ENCODE measurements at places on chromosomes 3 and 15. TPM values are rescaled to one million over a fixed set of nuclear protein-coding genes. Genes with fewer than 3 reads are reported as not detected.
A peak's percentile ranks its signal among the peaks of the same experiment; 100 is the strongest.

DNA sequence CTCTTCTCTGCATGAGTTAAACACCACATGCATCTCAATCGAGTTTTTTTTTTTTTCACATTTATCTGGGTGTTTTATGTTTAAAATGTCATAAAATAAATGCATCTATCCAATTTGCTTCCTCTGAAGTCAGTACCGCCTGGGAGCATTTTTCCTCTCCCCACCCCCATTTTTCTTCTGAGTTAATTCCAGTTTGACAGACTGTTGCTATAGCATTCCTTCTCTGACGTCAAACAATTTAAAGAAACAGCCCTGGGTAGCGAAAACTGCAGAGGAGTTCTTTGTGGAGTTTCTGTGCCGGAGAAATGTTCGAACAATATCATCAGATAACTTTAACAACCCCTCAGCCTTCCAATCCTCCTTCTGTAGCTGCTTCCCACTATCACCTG, 900 bp upstream of the GNB4 start:
- peak overlapping the region; percentile 84 for H3K4me3 ChIP-seq
- peak; percentile 38 for DNase-seq
- H3K36me3 ChIP-seq, result no peaks in the 10 kb centered on the region
- peaks cover 34% of the 10 kb centered on the region for H3K4me1 ChIP-seq
- no peak overlapping the region for H3K27ac ChIP-seq
- H3K27me3 ChIP-seq, result peaks cover 28% of the 10 kb centered on the region

DNA sequence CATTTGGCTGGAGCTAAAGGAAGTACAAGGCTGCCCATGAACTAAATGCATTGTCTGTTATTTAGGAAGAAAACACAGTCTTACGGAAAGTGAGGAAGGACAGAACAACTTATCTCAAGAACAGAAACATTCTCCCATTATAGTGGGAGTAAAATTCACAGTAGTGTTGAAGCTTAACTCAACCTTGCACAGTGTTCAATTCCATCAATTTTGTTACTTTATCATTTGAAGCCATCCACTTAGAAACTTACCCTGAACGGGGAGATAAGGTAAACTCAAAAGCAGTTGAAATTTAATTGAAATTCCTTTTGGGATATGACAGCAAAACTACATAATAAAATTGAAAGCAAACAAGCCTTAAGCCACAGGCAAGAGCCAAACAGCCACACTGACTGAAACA, 186.9 kb downstream of the PCCB start:
- no peaks in the 10 kb centered on the region for H3K36me3 ChIP-seq
- no peak overlapping the region for H3K27ac ChIP-seq
- no peak for DNase-seq
- H3K27me3 ChIP-seq, result no peaks in the 10 kb centered on the region
- H3K4me3 ChIP-seq, result no peak overlapping the region

DNA sequence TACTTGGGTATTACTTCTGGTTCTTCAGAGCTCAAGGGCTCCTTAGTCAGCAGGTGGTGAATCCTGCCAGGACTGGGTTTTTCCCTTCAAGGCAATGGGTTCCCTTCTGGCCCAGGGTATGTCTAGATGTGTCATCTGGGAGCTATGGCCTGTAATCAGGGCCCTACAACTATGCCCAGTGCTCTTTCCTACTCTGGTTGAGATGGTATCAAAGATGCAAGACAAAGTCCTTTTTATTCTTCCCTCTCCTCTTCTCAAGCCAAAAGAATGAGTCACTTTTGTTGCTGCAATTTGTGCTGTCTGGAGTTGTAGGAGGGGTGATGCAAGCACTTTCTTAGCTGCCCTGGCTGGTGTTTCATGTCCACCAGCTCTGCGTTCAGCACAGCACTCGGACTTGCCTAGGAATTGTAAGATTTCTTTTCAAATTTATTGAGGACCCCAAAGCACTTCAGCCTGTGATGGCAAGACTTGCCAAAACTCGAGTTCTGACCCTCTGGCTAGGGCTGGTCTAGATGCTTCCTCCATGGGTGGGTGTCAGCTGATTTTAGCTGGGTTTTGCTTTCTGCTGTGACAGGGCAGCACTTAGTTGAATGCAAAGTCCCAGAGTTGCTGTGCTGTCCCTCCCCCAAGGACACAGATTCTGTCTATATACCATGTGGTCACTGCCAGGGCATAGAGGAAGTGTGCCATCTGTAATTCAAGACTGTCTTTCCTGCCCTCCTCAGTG, 129.2 kb upstream of the CBLB start:
- no peaks in the 10 kb centered on the region for H3K4me1 ChIP-seq
- no peaks in the 10 kb centered on the region for H3K36me3 ChIP-seq
- no peak overlapping the region for H3K4me3 ChIP-seq
- H3K27ac ChIP-seq, result no peak overlapping the region
- H3K27me3 ChIP-seq, result no peaks in the 10 kb centered on the region
- DNase-seq, result no peak

The TM4SF1 gene
- not detected for total RNA-seq

The LRRC34 gene
- 15.7 TPM for total RNA-seq

GRCh38 chr15:39456582-39457330, 124.1 kb upstream of the THBS1 start:
- H3K27me3 ChIP-seq, result no peaks in the 10 kb centered on the region
- no peak overlapping the region for H3K4me3 ChIP-seq
- H3K36me3 ChIP-seq, result no peaks in the 10 kb centered on the region
- no peak overlapping the region for H3K27ac ChIP-seq
- H3K4me1 ChIP-seq, result no peaks in the 10 kb centered on the region

The NME9 gene
- 0.14 TPM for total RNA-seq

GRCh38 chr3:16828815-16829214, 55.9 kb upstream of the PLCL2 start:
- no peaks in the 10 kb centered on the region for H3K27me3 ChIP-seq
- no peak overlapping the region for H3K4me3 ChIP-seq
- H3K4me1 ChIP-seq, result peaks cover 5% of the 10 kb centered on the region
- H3K27ac ChIP-seq, result no peak overlapping the region
- H3K36me3 ChIP-seq, result no peaks in the 10 kb centered on the region

The INAFM2 gene
- 32.7 TPM for total RNA-seq

DNA sequence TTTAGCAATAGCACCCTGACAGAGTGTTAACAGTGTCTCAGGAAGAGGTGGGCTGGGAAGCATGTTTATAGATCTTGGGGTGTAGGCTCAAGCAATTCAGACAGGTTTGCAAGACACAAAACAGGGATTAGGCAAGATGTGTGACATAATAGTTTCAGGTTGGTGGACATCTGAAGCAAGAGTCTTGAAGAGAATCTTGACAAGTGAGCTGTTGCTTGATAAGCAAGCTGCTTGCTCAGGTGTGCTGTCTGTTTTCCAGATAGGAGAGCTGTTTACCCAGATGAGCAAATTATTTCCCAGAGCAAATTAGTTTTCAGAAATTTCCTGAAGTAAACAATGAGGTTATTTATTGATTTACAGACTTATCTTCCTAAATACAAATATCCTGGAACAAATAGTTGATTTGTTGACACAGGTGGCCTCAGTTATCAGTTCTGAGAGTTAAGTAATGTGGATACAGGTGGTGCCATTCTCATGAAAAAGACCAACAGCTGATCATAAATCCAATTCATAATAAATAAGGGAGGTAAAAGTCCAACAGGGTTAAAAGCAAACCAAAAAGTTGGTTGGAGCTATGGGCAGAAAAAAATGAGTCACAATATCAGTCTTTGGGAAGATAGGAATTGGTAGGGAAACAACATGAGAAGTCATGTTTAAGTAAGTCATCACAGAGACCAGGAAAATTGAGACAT, 437.3 kb downstream of the TBL1XR1 start:
- no peaks in the 10 kb centered on the region for H3K4me1 ChIP-seq
- H3K4me3 ChIP-seq, result no peak overlapping the region
- H3K27me3 ChIP-seq, result no peaks in the 10 kb centered on the region
- no peak overlapping the region for H3K27ac ChIP-seq

- no peaks in the 10 kb centered on the region for H3K27me3 ChIP-seq
- DNase-seq, result peak; percentile 21
- no peaks in the 10 kb centered on the region for H3K36me3 ChIP-seq
- no peaks in the 10 kb centered on the region for H3K4me1 ChIP-seq
- no peak overlapping the region for H3K4me3 ChIP-seq
These were observed 292.0 kb downstream of the ZIC1 start for GRCh38 chr3:147701195-147701594.

DNA sequence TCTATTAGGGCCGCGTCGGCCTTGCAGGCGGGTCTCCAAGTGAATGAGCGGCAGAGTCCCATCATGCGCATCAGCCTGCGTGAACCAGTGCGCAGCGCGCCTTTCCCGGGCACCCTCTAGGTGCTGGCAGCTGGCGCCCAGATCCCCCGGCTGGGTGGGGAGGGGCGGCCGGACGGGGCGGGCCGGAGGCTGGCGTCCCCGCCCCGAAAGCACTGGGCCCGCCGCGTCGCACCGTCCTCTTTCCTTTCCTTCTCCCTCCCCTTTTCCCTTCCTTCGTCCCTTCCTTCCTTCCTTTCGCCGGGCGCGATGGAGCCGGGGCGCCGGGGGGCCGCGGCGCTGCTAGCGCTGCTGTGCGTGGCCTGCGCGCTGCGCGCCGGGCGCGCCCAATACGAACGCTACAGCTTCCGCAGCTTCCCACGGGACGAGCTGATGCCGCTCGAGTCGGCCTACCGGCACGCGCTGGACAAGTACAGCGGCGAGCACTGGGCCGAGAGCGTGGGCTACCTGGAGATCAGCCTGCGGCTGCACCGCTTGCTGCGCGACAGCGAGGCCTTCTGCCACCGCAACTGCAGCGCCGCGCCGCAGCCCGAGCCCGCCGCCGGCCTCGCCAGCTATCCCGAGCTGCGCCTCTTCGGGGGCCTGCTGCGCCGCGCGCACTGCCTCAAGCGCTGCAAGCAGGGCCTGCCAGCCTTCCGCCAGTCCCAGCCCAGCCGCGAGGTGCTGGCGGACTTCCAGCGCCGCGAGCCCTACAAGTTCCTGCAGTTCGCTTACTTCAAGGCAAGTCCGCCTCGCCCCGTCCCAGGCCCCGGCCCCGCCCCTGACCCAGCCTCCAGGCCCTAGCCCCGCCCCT, at the start of gene CRTAP:
Gene CRTAP (plus strand): TSS at position 243 of the 850 bp plus-strand sequence. CDS start 64 bp downstream, at position 307.
- no peaks in the 10 kb centered on the region for H3K36me3 ChIP-seq
- peak; percentile 94 for DNase-seq
- peaks cover 5% of the 10 kb centered on the region for H3K27me3 ChIP-seq
- H3K4me3 ChIP-seq, result peak within 1 kb of the TSS; percentile 89

DNA sequence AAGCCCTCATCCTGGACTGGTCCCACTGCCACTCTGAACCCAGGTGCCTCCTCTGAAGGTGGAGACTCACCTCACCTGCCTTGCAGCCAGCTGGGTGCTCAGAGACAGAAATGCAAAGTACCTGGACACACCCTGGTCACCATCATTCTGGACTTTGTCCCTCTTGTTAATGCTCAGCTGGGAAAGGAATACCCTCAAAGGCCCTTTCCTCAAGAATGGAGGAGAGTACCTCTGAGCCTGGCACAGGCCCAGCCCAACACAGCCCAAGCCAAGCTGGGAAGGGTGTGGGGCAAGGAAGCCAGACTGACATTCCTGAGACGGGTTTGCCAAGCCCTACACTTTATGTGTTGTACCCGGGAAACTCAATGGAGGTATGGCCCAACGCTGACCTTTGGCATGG, 983 bp upstream of the ALAS1 start:
- no peak overlapping the region for H3K27ac ChIP-seq
- peaks cover 27% of the 10 kb centered on the region for H3K36me3 ChIP-seq
- DNase-seq, result no peak
- no peaks in the 10 kb centered on the region for H3K27me3 ChIP-seq
- peaks cover 10% of the 10 kb centered on the region for H3K4me1 ChIP-seq
- H3K4me3 ChIP-seq, result peak overlapping the region; percentile 95

DNA sequence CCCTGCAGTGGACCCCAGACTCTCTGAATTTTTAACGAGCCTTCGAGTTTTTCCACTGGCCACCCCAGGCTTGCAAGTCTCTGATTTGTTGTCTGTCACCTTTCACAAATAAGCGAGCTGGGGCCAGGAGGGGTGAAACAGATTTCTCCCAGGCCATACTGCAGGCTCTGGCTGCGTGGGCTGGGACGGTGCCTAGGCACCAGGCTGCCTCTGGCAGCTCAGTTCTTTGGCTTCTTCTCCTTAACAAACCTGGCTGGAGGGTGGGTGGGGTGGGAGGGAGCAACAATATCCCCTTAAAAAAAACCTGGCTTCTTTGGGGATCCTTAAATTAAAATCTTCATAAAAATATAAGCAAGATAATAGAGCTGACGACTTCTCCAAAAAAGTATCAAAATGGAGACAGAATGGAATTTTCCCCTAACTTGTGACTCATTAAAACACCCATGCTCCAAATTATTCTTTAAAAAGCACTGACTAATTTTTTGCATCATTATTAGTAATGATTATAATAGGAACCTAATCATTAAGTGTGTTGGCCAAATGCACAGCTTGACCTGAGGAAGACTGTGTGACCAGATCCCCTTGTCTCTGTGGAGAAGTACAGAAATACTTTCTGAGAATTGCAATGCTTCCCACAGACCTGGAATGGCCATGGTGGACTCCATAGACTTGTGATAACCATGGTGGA, 84.1 kb downstream of the SNRK start:
- H3K27ac ChIP-seq, result no peak overlapping the region
- no peak for DNase-seq
- peaks cover 17% of the 10 kb centered on the region for H3K4me1 ChIP-seq
- H3K4me3 ChIP-seq, result no peak overlapping the region
- H3K27me3 ChIP-seq, result no peaks in the 10 kb centered on the region
- no peaks in the 10 kb centered on the region for H3K36me3 ChIP-seq

- H3K27me3 ChIP-seq, result no peaks in the 10 kb centered on the region
- no peaks in the 10 kb centered on the region for H3K36me3 ChIP-seq
- no peak overlapping the region for H3K4me3 ChIP-seq
These were observed 720.5 kb upstream of the ALCAM start for GRCh38 chr3:104646196-104646595.

- H3K4me3 ChIP-seq, result peak overlapping the region; percentile 42
- H3K4me1 ChIP-seq, result no peaks in the 10 kb centered on the region
- H3K36me3 ChIP-seq, result no peaks in the 10 kb centered on the region
- H3K27me3 ChIP-seq, result 0 out of 2 replicates have a peak, but pooled peaks cover 4% of the 10 kb centered on the region
These were observed 29.6 kb downstream of the PSTPIP1 start for GRCh38 chr15:77024273-77025082.

DNA sequence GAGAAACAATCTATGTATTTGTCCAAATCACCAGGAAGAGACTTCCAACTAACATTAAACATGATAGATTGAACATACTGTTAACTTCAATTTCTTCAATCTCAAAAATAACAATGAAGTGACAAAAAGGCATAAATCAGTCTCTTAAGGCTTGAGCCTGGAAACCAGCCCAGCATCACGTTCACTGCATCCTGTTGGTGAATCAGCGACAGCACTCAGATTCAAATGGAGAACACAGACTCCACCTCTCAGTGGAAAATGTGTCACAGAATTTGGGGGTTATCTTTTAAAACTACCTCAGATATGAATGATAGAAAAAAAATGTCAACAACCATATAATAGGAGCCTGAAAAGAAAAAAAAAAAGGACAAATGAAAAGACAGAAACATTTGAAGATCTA, 212.0 kb downstream of the MINAR1 start:
- no peak overlapping the region for H3K27ac ChIP-seq
- H3K27me3 ChIP-seq, result no peaks in the 10 kb centered on the region
- no peak for DNase-seq
- H3K4me1 ChIP-seq, result no peaks in the 10 kb centered on the region
- H3K36me3 ChIP-seq, result no peaks in the 10 kb centered on the region

The TTLL13 gene
- total RNA-seq, result not detected

Data from GM23338 (cell line).